ENCODE measurements at places on chromosomes 11 and 22.

DNA sequence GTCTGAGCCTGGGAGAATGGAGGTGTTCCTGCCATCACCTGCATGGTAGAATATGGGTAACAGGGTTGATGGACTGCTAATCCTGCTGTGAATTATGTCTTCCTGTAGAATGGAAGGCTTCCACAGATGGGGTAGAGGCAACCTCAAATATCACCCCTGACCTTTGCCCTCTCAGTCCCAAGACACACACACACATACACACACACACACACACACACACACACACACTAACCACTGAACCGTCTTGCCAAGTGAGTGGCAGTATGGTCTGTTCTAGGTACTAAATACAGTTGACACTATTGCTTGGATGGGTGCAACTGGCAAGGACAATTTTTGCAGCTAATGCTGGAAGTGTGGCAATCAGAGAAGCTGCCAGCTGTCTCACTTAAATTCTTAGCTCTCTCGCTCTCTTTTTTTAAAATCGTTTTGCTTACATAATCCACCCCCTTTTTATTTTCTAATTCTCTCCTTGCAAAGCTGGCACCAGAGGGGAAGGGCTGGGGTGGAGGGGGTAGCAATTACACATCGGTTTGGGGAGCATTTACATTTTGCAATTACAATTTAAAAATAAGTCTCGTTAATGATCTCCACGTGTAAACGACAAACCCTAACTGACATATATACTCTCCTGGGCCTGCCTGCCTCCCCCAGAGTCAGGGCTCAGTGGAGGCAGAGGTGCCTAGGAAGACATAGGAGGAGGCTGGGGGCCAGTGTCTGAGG, 162.6 kb downstream of the FEZ1 start:
- no peak for DNase-seq

- DNase-seq = no peak
These were observed 115.9 kb downstream of the TBC1D22A start for GRCh38 chr22:46878191-46878948.

DNA sequence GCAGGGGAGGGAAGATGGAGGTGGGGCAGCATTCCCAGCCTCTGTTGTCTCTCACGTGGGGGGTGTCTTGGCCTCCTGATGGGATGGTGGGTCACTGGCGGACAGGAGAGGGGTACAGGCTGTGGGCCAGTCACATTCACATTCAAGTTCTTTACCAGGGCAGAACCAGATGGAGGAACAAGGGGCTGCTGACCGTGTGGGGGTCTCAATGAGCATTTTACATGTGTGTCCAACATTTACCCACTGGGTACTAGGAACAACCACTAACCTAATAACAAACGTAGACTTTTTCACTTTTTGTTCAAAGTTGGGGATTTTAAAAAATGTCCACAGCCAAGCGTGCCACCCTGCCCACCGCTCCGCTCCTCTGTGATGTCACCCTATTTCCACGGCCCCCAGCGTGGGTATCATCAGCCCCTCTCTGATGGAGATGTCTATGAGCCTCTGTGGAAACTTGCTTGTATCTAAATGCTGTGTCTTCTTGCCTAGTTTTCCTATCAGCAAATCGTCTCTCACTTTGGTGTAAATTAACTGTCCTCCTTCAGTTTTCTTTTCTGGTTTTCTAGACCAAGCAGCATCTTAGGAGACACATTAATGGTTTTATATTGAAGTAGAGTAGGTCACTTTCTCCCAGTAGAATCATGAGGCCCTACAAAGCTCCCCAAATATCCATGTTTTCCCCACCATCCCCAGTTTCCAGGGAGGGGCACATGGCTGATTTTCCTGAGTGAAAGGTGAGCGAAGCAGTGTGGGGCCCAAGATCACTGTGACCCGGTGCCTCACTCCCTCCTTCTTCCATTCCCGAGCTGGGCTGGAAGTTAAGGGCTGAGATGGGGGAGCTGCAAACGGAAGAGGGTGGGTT, 936.7 kb downstream of the BRD1 start:
- no peak for DNase-seq

- no peak for DNase-seq
These were observed 28.4 kb downstream of the RRP8 start for GRCh38 chr11:6574816-6575715.

GRCh38 chr22:49372111-49372529, 455.6 kb downstream of the BRD1 start:
- DNase-seq = no peak

GRCh38 chr11:130729678-130730300, 186.5 kb downstream of the SNX19 start:
- no peak for DNase-seq

DNA sequence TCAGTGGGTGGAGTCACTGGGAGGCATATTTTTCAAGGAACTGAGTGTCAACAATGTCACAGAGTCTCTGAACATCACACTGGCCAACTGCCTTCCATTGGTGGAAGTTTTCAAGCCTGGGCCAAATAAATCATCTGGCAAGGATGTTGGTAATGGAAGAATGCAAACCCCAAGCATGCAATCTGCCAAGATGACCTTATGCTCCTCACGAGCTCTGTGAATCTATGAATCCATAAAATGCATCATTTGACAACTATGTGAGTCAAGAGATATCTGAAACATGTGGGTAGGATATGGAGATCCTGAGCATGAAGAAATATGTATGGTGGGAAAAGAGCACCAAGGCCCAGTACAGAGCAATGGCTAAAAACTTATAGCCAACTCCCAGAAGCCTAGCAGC, 122.2 kb downstream of the PLEKHA7 start:
- no peak for DNase-seq

- DNase-seq = peak; percentile 79
These were observed at the start of gene PACSIN3 for GRCh38 chr11:47186076-47186699. PACSIN3 (minus strand) TSS chr11:47186434; CDS start chr11:47182727, 3,707 bp downstream.

GRCh38 chr22:34841331-34841771, 224.6 kb upstream of the ISX start:
- DNase-seq = no peak

- no peak for DNase-seq
These were observed 11.3 kb upstream of the SESN3 start for GRCh38 chr11:95242091-95242844.

GRCh38 chr22:36734171-36735058, 30.9 kb upstream of the CACNG2 start:
- DNase-seq = peak; percentile 61

DNA sequence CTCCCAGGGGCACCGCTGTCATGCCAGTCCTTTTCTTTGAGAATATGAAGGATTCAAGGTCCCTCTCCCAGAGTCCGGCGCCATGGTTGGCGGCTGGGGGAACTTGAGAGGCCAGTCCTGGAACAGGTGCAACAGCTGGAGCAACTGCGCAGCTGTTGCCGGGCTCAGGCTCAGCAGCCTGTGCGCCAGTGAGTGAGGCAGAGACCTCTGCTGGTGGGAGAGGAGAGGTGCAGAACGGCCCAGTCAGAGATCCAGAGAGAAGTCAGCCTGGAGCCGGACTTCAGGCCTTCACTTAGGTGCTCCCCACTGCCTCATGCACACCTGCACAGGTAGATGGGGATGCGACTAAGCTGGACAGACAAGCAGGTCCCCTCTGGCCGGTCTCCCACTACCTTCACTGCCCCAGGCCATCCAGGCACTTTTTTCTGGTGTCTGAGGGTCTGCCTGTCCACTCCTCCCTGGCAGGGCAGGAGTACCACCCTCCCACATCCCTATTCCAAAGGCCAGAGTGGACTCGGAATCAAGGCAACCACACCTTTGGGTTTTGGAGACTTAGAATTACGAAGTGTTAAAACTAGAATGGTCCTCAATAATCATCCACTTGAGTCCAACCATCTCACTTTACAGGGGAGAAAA, 4.6 kb downstream of the CHRDL2 start:
- peak; percentile 90 for DNase-seq

DNA sequence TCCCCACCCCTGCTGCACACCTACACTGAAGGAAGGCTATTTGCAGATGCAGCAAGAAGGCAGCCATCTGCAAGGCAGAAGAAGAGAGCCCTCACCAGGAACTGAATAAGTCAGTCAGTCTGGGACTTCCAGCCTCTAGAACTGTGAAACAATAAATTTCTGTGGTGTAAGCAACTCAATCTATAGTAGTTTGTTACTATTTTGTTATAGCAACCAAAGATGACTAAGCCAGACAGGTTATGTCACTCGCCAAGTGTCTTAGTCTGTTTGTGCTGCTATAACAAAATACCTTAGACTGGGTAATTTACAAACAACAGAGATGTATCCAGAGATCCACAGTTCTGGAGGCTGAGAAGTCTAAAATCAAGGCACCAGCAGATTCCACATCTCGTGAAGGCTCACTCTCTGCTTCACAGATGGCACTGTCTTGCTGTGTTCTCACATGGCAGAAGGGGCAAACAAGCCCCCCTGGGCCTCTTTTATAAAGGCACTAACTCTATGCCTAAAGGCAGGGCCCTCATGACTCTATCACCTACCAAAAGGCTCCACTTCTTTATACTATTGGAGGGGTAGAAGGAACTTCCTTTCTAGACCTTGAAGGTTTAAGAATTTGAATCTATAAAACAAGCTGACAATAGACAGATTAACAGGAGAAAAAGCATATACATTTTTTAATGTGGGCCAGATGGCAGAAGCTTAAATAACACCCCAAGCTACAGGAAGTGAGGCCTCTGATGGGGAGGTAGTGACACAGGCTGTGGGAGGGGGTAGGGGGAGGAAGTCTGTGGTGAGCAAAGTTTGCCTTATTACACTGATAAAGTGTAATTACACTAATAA, 12.3 kb downstream of the APOL6 start:
- DNase-seq = no peak

- no peak for DNase-seq
These were observed 6.9 kb downstream of the VWA5A start for GRCh38 chr11:124122123-124122522.

GRCh38 chr11:75196426-75196825, 44.1 kb upstream of the TPBGL start:
- no peak for DNase-seq

GRCh38 chr22:32466496-32466895, 2.2 kb upstream of the BPIFC start:
- DNase-seq = no peak

DNA sequence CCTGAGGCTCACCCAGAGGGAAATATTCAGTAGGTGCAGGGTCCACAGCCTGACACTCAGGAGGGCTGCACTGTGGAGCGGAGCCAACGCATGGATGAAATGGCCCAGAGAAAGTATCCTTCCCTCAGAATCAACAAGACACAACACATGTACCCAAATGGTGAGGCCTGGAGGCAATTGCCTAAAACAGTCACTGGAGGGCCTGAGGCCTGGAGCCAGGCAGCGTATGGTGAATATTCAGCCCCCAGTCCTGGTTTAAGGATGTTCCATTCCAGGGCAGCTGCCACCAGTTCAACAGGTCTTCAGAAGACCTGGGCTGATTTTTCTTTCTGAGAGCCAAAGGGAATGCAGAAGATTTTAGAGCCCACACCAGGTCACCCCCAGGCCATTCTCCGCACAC, 264.8 kb downstream of the INSC start:
- DNase-seq = no peak

DNA sequence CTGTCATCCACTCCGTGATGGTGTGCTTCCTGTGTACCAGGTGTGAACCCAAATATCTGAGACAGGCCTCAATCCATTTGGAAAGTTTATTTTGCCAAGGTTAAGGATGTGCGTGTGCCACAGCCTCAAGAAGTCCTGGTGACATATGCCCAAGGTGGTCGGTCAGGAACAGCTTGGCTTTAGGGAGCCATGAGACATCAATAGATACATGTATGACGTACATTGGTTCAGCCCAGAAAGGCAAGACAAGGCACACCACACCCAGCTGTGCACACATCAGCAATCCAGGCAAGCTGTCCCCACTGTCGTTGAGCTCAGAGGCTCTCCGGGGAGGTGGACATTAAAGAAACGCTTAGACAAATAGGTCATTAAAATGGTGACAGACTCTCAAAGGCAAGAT, 56.8 kb upstream of the SHANK2 start:
- no peak for DNase-seq

GRCh38 chr22:27065279-27065678, 407.9 kb downstream of the MIAT start:
- DNase-seq = no peak

GRCh38 chr11:35464308-35464707, 45.0 kb upstream of the SLC1A2 start:
- DNase-seq = no peak

DNA sequence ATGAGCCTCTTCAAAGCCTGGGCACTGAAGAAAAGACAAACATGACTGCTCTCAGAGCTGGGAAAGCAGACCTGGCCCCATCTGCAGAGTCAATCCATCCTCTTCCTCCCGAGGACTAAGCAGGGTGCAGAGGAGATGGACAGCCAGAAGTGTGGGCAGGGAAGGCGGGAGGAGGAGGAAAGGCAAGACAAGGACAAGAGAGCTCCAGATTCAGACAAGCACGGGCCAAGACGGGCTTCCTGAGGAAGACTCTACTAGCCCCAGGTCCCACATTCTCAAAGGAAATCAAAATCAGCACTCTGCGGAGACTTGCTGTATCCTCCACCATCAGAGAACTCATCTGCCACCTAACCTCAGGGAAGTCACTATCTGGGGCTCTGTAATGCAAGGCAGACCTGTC, 28.5 kb downstream of the OPCML start:
- DNase-seq = no peak

DNA sequence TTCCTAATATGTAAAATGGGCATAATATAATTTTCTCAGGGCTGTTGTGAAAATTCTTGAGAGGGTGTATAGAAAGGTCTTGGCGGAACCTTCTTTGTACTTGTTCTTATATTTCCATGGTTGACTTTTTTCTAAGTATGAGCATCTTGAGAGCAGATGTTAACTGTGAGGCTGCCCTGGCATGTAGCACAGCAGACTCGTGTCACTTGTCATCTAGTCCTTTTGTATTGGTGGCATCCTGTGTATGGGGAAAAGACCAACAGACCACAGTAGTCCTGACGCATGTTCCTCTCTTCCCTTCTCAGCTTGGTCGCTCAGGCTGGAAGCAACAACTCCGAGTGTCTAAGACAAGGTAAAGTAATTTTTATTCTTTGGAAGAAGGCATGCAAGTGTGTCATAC, 153.8 kb upstream of the ZBED5 start:
- no peak for DNase-seq

- no peak for DNase-seq
These were observed 1.3 kb downstream of the ASCL3 start for GRCh38 chr11:8941341-8942103.

GRCh38 chr11:44351898-44352498, 42.1 kb upstream of the ALX4 start:
- no peak for DNase-seq

DNA sequence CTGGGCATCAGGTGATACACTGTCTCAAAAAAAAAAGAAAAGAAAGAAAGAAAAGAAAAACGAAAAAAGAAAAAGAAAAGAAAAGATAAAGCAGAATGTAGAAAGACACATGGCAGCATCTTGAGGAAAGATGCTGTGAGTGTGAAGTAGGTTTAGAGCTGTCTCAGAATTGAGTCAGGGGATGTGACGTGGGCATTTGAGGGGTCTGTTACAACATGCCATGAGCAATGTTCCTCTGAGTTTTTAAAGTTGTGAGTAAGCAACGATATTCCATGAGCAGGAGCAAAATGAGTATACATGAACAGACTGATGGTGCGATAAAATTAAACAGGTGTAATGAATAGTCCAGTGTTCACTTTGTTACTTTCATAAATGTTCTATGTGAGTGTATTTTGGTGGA, 11.3 kb upstream of the QSER1 start:
- no peak for DNase-seq
